Fibroblast of pulmonary artery (primary cell): ENCODE measurements at places on chromosomes 13 and 19.

- DNase-seq, result no peak
Observed at GRCh38 chr19:40413291-40413845, at the start of gene PRX. Gene PRX (minus strand): TSS chr19:40413378. CDS start chr19:40407932, 5,446 bp downstream.

DNA sequence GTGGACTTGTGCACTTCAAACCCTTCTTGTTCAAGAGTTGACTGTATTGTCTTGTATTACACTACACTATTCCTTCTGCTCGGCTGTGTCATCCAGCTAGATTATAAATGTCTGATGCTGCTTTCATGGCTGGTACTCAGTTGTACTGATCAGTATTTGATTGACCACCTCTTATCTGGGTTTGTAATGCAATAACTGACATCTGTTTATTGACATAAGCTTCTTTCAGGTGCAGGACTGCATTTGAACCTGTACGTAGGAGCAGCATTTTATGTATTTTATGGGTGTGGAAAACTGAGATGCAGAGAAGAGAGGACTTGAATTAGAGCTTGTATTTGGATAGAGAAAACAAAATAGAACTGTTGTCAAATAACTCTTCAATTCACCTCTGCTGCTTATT lies 309.2 kb downstream of the FGF9 start:
- no peak for DNase-seq

GRCh38 chr13:24675806-24676570 lies 4.2 kb upstream of the ATP12A start:
- no peak for DNase-seq

DNA sequence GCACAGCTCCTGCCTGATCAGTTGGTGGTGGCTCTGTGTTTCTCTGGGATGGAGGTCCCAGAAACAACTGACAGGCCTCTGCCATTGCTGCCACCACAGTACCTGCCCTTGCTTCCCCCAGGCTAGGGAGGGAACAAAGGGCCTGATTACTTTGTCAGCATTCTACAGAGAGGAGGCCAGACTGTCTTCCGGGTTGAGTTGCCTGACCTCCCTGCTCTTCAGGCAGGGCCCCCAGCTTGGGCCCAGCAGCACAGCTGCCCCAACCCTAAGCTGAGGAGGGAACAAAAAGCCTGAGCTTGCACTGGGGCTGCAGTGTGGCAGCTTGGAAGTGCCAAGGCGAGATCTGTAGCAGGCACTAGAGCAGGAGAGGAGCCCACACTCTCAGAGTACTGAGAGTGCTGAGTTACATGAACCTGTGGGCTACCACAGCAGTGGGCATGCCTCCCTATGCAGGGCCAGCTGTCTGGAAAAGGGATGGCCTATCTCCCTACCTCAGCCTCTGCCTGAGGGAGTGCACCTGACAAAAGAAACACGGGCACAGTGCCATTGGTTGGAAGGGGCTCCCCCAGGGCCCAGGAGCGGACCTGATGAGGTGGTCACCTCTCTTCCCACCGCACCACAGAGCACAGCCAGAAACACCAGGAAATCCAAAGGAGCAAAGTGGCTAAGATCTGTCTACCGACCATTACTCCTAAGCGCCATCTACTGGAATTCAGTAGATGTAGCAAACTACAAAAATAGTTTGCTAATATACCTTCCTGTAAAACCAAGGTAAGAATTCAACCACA lies 24.4 kb downstream of the SLC25A15 start:
- peak; percentile 48 for DNase-seq

DNA sequence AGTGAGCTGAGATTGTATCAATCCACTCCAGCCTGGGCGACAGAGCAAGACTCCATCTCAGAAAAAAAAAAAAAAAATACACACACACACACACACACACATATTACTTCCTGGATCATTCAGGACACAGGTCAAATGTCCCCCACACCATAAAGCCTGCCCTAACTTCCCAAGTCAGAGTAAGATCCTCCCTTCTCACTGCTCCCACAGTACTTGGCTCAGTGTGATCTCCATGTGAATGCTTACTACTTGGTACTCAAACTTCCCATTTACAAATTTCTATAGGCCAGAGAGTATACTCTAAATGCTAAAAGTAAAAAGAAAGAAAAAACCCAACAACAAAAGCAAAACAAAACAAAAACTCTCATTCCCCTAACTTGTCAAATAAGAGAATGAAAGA lies 386.8 kb downstream of the SLITRK6 start:
- DNase-seq, result no peak

DNA sequence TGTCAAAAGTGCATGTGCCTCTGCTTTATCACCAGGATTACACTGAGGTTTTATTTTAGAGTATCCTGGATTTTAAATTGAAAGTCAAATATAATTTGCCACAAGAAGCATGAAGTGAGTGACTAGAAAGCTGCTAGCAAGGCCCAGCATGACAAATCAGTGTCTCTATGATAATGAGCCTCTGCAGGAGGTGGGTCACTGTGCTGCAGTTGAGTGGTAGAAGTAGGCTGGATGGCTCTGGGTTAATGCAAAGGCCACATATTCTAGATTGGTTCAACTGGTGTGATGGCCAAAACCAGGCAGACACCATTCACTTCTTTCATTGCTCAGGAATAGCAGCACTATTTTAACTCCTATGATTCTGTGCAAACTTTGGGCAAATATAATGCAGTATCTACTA lies 491.5 kb downstream of the OLFM4 start:
- no peak for DNase-seq
